Activated CD4-positive, alpha-beta T cell treated with anti-CD3 and anti-CD28 coated beads, Interleukin-2, amount 50 U/mL, for 24 hours (primary cell): ENCODE measurements at places on chromosomes 2 and 18.

DNA sequence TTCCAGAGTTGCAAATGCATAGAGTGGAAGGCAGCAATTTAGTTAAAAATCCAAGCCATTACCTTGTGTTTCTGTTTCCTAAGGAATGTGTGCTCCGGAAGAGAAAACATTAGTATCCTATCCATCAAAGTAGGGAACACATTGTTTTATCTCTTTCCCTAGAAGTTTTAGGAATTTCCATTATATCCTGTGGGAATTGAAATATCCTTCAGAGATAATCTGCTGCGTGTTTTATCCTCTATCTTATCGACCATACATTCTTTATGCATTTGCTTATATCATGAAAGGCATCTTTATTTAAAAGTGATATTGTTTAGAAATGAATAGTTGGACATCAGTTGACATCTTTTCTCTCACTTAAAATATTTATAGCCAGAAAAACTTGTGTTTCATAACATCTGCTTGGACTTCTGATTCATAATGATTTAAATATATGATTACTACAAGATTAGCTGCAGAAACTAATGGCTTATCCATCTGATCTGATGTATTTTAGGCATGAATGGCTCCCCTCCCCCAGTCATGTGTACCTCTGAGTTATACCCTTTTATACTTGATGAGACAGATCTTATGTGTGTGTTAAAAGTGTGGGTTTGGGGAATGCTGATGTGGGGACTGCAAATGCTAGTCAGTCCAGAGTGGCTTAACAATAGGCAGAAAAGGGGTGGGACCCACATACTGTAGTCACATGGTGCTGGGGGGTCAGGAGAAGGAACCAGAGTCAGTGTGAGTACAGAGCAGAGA lies 136.2 kb upstream of the ARHGAP28 start:
- DNase-seq, result no peak

GRCh38 chr2:165074323-165074722 lies 119.0 kb upstream of the SLC38A11 start:
- no peak for DNase-seq

GRCh38 chr2:163859951-163860350 lies 124.1 kb upstream of the FIGN start:
- DNase-seq, result no peak

- no peak for DNase-seq
Observed at GRCh38 chr2:17640406-17640805, 99.9 kb downstream of the VSNL1 start.

DNA sequence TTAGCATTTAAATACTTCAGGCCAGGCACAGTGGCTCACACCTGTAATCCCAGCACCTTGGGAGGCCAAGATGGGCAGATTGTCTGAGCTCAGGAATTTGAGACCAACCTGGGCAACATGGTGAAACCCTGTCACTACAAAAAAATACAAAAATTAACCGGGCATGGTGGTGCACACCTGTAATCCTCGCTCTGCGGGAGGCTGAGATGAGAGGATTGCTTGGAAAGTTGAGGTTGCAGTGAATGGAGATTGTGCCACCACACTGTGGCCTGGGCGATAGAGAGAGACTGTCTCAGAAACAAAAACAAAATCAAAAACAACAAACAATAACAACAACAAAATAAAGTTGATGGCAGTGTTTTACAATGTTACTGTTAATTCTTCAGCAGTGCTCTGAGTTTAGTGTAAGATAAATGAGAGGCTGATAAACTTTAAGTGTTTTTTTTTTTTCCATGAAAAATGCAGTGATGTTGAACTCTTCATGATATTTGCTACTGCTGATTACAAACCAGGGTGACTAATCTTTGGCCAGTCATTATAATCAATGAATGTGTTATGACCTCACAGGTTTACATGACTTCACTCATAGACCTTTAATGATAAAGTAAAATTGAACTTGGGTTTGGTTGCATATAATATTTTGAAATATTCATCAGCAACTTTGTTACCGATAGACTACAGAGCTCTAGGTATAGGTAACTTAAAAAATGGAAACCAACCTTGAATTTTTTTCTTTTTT lies 2.5 kb downstream of the ITGAV start:
- DNase-seq, result no peak

GRCh38 chr2:55530539-55531081 lies 11.1 kb downstream of the CFAP36 start:
- no peak for DNase-seq

DNA sequence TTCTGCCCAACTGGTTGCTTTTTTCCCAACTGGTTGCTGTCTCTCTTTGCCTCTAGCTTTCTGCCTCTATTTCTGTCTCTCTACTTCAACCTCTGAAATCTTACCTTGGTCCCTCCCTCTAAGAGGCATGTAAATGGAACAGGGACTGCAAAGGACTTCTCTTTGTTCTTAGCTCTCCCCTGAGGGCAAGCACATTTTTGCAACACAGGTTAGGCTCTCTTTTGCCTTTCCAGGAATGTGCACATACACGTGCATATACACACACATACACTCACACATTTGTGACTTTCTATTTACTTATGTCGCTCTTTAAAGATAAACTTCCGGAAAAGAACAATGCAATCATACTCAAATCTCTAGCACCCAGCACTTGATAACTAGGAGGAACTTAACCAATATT lies 262.6 kb upstream of the DDX18 start:
- no peak for DNase-seq

GRCh38 chr2:6381326-6381725 lies 484.4 kb downstream of the CMPK2 start:
- DNase-seq, result no peak
